ENCODE measurements at places on chromosomes 7 and 10.

GRCh38 chr7:73828972-73829371 lies 1.8 kb upstream of the CLDN4 start:
- DNase-seq = no peak

- no peak for DNase-seq
Observed at GRCh38 chr10:30803892-30804322, 174.4 kb upstream of the LYZL2 start.

DNA sequence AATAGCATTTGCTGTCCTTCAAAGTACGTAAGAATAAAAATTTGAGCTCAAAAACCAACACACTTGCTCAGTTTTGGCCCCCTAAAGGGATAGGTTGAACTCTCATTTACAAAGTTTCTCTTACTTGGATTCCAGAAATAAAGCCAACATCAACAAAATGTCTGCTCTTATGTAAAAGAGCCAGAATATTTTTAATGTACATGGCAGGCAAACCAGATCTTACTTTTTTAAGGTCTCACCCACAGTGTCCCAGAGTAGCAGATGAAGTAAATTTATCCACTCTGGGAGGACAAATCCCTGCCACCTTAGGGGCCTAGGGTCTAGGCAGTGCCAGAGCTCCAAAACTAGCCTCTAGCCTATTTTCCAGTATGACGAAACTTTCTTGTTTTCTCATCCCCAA lies 159.6 kb downstream of the SKAP2 start:
- no peak for DNase-seq

GRCh38 chr10:6390213-6390845 lies 187.6 kb downstream of the PFKFB3 start:
- no peak for DNase-seq

- no peak for DNase-seq
Observed at GRCh38 chr10:105187243-105187642, 546.2 kb downstream of the SORCS3 start.

- no peak for DNase-seq
Observed at GRCh38 chr7:2621061-2621828, 10.5 kb upstream of the TTYH3 start.

GRCh38 chr10:86348321-86349210 lies 18.0 kb downstream of the GRID1 start:
- no peak for DNase-seq

DNA sequence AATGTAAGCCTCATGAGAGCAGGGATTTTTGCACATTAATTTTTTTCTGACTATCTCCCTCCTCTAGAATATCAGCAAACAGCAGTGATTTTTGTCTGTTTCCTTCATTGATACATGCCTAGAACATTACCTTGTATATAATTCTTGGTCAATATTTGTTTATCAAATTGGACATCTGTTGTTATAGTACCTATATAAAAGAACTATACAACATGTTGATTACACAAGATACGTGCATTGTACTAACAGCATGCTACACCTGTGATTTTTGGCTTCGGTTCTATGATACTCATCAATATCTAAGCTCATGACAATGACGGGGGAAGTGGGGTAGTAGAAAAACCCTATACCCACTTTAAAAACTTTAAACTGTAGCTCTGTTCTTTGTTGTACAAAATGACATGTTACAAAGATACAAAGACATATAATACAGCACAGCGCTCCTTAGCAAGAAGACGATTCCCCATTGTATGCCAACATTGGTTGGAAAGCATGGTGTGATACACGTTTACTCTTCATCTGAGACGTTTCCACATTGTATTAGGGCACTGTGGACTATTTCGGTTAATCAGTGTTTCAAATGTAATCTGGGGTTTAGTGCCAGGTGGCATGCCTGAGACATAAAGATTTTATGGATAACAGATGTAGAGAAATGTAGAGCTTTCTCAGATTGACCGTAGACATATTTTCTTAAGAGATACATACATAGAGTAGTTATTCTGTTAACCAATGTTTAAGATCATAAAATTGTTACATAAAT lies 70.5 kb upstream of the FOXP2 start:
- no peak for DNase-seq

GRCh38 chr10:77233466-77233865 lies 404.1 kb downstream of the KCNMA1 start:
- no peak for DNase-seq

GRCh38 chr10:101848894-101849351 lies 5.3 kb upstream of the KCNIP2 start:
- no peak for DNase-seq

DNA sequence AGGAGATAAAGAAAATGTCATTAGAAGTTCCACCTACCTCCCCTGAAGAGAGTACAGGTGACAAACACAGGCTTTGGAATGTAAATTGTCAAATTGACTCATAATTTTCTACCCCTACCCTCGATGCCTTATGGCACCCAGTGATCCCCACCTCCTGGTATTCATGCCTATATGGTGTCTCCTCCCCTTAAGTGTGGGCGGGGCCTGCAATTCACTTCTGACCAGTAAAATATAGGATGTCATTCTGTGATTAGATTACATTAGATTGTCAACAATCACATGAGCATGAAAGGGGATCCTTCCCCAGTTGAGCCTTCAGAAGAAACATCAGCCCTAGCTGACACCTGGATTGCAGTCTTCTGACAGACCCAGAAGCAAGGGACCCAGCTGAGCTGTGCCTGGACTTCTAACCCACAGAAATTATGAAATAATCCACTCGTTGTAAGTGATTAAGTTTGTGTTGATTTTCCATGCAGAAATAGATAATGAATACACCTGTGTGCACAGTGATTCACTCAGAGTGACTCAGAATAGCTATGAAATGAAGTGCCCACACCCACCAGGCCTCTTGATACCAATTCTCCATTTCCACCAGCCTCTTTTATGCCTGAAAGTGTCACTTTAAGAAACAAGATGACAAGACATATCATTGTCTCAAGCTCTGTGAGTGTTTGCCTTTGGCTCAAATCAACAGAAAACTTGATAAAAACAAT lies 8.5 kb upstream of the SLC39A12 start:
- DNase-seq = no peak

DNA sequence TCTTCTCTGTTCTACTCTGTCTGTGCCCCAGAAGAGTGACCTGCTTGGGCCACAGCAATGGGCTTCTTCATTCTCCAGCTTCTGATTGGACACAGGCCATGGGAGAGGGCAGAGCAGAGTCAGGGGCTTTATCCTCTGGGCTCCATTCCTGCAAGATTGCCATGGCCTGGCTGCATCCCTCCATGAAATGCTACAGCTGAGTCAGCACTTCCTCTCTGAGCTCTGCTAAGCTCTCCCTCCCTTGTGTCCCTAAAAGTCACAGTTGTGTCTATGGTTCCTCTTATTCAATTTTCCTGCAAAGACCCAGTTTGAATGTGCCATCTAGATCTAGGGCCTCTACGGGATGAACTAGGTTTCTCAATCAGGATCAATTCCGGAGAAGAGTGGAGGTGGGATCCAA lies 903.8 kb downstream of the TYW1 start:
- no peak for DNase-seq

- DNase-seq = no peak
Observed at GRCh38 chr10:115969591-115969990, 303.4 kb downstream of the GFRA1 start.

GRCh38 chr10:9024210-9024609 lies 969.7 kb downstream of the GATA3 start:
- no peak for DNase-seq

DNA sequence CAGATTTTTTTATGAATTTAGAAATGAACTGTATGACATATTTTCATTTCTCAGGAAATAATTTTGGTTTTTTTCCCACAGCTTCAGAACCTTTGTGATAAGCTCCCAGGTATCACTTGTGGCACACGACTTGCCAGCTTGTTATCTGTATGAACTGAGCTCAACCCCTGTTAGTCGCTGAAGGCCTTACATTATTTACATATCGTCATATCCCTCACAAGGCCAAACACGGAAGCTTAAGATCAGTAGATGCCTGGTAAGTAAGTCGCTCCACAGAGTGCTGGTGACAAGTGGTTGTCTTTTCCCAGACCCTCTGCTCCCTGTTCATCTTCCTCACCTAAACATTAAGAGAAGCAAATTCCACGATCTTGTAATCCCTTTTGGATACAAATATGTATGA lies 55.2 kb downstream of the RAPGEF5 start:
- no peak for DNase-seq

GRCh38 chr7:156537006-156537405 lies 103.6 kb upstream of the RNF32 start:
- DNase-seq = no peak

DNA sequence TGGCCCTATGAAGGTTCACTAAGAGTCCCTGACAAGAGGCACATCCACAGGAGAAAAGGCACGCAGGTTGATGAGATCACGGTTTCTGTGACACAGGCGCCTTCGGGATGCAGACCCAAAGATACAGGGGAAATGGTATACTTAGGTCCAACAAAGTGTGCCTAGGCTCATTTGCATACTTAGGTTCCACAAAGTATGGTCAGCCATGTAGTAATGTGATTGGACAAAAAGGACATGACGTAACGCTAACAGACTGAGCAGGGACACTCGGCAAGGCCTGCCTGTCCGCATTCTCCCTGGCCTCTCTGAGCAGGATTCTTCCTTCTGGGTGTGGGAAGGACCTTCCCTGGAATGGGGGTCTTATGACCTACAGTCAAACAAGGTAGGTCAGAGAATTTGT lies 190.6 kb downstream of the CELF2 start:
- DNase-seq = no peak

DNA sequence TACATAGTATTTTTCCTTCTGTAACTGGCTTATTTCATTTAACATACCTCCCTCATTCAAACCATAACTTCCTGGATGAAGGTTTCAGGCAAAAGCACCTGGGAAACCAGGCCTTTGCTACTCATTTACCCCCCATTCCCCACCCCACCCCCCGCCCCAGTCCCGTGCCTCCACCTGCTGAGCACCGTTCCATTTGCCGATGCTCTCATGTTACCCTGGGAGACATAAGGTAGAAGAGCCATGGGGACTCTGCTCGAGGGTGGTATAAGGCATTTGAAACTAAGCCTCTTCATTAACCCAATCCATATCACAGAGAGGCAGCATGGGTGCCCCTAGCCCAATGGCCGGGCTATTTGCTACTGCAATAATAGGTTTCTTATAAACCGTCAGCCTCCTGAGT lies 22.2 kb upstream of the MCM10 start:
- no peak for DNase-seq

DNA sequence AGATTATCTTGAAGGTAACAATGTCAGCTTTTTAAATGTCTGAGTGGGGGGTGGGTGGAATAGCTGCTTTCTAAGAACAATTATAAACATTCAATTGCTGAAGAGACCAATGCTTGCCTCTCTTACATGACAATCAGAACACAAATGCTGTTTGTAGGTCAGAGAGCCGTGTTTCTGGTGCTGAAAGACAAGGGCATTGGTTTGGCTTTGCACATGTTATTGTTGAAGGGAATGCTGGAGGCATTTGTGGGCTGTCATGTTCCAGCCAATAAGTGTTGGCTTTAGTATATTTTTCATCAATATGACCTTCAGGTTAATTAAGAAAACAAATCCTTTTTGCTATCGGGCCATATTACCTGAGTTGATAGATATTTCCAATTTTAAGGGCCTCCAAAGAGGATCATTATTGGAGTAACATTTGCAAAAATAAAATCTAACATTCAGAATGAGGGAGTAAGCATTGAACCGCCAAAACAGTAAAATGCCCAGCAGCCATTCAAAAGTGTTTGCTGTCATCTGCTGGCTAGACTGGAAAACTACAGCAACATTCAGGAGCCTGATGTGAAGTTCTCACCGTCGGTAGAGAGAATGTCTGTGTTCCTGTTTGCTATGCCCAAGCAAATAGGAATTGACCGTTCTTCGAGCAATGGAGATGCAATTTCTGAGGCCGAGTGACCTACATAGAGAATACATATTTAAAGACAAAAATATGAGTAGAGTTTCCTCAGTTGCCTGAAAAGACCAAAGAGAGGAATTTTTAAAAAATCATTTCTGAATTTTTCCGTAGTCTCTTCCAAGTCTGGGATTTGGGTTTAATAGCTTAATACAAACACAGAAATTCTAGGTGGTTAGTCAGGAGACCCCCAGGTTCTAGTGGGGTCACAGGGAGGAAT lies 118.9 kb downstream of the APBB1IP start:
- DNase-seq = no peak

DNA sequence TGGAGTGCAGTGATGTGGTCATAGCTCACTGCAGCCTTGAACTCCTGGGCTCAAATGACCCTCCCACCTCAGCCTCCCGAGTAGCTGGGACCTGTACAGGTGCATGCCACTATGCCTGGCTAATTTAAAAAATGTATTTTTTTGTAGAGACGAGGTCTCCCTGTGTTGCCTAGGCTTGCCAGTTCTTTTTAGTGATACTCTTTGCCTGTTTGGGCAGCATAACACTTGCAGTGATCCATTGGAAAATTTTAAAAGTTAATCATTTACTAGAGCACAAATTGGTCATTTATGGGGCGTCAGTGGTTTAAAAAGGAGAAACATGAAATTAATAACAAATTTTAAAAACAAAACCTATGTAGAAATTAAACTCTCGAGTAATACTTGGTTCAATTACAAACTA lies 78.3 kb downstream of the DYNC2I1 start:
- DNase-seq = no peak

DNA sequence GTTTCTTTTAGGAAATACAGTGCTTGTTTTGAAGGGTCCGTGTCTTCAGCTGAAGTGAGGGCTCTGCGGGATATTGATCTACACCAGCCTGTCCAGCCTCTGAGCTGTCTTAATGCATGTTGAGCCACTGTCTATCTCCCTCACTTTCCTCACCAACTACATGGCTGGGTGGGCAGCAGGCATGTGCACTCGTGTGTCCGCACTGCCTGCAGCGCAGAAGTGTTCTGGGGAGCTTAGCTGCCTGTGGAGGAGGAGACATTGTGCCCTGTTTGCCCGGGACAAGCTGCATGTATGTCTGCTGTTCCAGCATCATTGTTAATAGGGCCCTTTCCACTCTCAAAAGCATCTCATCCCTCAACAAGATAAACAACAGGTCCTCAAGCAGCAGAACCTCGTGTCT lies 133.1 kb upstream of the EEPD1 start:
- DNase-seq = no peak

- DNase-seq = no peak
Observed at GRCh38 chr7:66055321-66055956, 20.2 kb upstream of the ASL start.

- DNase-seq = no peak
Observed at GRCh38 chr7:136353287-136353686, 376.1 kb upstream of the MTPN start.

DNA sequence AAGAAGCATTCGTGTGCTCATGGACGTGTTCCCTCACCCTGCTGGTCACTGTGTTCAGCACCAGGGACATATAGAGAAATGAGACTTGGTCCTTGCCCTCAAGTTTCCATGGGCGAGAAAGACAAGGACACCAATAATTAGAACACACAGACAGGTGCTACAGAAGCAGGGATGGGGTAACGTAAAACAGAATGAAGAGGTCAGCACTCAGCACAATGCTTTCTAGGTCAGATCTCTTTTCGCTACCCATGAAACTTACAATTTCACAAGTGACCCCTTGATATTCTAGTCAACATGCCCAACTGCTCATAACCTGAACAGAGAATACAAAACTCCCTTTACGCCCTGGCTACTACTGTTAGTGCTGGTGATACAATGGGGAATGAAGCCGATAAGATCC lies 6.0 kb upstream of the ANK3 start:
- DNase-seq = no peak

- DNase-seq = peak; percentile 27
Observed at GRCh38 chr10:29304264-29304994, 15.6 kb downstream of the LYZL1 start.

Data from HS-27A (cell line).